ENCODE measurements at places on chromosomes 2 and 18.

GRCh38 chr2:172701250-172701649 is 34.4 kb upstream of the RAPGEF4 start:
- DNase-seq: no peak
- H3K27me3 ChIP-seq: no peaks in the 10 kb centered on the region
- H3K27ac ChIP-seq: no peak overlapping the region

DNA sequence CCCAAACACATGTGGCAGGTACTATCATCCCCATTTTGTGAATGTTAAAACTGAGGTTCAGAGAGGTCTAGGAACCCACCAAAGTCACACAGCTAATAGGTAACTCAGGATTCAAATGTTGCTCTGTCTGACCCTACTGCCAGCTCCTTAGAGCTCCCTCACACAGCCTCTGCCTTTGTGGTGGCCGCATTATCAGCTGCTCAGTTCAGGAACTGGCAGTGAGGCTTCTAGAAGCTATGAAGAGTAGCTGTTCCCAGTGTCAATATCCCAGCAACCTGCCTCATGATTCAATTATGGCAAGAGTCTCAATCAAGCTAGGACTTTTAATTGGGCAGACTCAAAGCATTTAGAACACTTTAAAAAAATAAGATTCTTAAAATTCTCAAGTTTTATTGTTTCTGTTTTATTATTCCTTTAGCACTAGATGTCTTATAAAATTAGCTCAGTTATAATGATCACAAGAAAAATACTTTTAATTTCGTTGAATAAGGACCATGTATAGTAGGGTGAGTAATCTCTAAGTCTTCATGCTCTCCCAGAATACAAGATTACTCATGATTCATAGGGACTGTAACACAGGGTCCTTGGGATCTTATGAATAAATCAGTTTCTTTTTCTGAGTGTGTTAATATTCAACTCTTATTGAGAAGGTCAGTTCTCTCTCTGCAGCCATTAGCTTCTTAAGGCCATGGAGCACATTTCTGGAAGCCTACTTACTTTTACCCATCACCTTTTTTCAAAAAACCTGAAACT is 342.7 kb downstream of the RND3 start:
- no peak overlapping the region for H3K4me3 ChIP-seq
- H3K4me1 ChIP-seq: no peaks in the 10 kb centered on the region
- H3K27ac ChIP-seq: no peak overlapping the region

DNA sequence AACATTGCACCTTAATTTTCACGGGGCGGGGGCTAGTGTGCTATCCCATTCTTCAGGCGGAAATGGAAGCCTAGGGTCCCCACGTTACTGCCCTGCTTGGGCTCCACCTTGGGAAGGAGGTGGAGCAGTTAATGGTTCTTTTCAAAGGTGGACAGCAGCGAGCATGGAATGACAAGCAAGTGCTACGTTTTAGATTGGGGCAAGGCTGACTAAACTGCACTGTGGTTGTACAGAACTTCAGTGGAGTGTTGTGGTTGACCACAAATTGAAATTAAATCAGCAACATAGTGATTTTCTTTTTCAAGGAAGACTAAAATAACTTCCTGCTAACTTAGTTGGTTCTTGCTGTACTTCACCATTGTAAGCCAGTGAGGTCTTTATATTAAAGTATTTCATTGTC is 47.0 kb downstream of the CHRNA1 start:
- DNase-seq: no peak
- H3K27me3 ChIP-seq: no peaks in the 10 kb centered on the region
- no peaks in the 10 kb centered on the region for H3K36me3 ChIP-seq
- no peak overlapping the region for H3K27ac ChIP-seq

DNA sequence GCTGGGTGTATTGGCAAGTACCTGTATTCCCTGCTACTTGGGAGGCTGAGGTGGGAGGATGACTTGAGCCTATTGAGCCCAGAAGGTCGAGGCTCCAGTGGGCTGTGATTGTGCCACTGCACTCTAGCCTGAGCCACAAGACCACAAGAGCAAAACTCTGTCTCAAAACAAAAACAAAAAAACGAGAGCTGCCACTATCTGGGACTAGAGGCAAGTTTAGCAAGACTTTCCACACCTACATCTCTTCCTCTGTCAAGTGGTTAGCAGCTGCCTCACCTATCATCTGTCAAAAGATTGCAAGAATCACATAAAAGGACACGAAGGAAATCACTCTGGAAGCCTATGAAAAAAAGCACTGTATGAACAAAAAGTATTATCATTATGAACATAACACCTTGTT is 55.2 kb upstream of the RIOK3 start:
- DNase-seq: no peak
- no peaks in the 10 kb centered on the region for H3K27me3 ChIP-seq
- no peak overlapping the region for H3K27ac ChIP-seq
- H3K4me1 ChIP-seq: peaks cover 9% of the 10 kb centered on the region
- H3K36me3 ChIP-seq: no peaks in the 10 kb centered on the region

DNA sequence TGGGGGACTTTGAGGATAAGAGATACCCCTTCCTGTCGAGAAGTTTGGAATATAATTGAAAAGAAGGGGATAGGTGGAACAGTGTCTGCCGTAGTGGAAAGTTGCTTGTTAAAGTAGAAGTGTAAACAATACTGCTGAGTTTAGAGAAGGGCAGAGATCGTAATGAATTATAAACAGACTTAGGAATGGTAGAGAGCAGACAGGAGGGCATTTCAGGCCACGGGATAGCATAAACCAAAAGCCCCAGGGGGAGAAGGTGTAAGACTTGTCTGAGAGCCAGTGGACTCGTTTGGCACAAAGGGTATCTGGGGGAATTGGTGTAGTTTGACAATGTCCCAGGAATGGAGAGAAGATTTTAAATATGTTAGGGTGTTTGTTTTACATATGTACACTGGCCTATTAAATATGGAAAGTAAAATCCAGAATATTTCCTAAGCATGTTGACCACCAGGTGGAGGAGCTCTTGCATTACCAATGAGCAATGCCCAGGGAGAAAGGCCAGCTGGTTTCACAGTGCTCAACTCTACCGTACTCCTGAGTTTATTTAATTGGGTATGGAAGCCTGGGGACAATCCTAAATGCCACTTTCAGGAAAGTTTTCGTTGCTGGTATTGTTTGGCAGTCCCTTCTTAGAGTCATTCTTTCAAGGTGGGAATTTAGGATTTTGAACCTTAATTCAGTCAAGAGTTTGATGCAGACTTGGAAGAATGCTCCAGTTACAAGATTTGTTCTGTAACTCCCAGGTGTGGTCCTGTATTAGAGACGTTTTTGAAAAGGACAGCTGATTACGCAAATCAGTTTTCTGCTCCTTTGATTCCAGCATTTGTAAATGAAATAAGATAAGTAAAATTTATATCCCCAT is 7.5 kb downstream of the COPS8 start:
- no peaks in the 10 kb centered on the region for H3K27me3 ChIP-seq
- no peak overlapping the region for H3K4me3 ChIP-seq
- H3K36me3 ChIP-seq: peaks cover 24% of the 10 kb centered on the region

DNA sequence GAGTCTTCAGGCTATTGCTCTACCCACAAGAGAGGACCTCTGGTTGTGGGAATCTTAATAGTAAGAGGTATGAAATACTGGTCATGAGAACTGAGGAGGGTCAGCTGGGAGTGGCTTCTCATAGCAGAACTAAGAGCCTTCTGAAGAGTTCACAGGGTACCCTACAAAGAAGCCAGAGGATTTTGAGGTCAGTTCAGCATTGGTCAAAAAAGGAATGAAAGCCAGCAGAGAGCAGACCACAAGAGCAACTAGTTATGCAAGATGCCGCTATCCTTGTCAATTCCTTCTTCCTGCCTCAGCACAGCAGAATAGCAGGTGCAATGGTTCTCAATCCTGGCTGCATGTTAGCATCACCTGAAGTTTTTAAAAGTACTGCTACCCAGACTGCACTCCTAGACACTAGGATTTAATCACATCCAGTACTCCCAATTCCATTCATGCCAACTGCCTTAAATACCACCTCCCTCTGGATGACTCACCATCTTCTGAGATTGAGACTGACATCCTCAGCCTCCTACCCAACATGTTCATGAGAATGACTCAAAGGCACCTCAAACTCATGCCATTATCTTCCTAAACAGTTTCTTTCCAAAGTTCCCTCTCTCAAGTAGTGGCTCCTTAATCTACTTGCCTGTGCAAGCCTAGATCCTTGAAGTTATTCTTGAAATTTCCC is 81.0 kb upstream of the RBMS1 start:
- no peak overlapping the region for H3K4me3 ChIP-seq
- no peak for DNase-seq
- no peaks in the 10 kb centered on the region for H3K4me1 ChIP-seq
- H3K27ac ChIP-seq: no peak overlapping the region
- no peaks in the 10 kb centered on the region for H3K36me3 ChIP-seq

- DNase-seq: no peak
- H3K27ac ChIP-seq: no peak overlapping the region
- no peaks in the 10 kb centered on the region for H3K4me1 ChIP-seq
- peaks cover 9% of the 10 kb centered on the region for H3K27me3 ChIP-seq
- H3K36me3 ChIP-seq: no peaks in the 10 kb centered on the region
Measured at GRCh38 chr2:216793386-216793785, 66.5 kb downstream of the TNP1 start.

DNA sequence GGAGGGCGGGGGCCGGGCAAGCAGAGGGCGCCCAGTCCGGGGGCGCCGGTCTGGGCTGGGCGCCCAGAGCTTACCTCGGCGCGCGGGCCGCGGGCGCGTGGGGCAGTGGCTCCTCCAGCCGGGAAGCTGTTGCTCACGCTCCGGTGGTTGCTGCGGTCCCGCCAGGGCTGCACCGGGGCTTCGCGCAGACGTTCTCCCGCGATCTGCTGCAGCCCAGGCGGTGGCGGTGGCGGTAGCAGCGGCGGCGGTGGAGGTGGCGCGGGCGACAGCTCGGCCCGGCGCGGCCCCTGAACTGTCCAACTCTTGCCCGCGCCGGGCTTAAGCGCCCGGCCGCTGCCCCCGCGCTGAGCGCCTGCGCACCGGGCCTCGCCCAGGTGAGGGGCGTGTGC is 391 bp downstream of the ZNF385B start:
- DNase-seq: no peak
- H3K36me3 ChIP-seq: no peaks in the 10 kb centered on the region
- H3K4me3 ChIP-seq: peak overlapping the region; percentile 66

- no peaks in the 10 kb centered on the region for H3K36me3 ChIP-seq
- H3K27ac ChIP-seq: no peak overlapping the region
- H3K27me3 ChIP-seq: no peaks in the 10 kb centered on the region
- no peaks in the 10 kb centered on the region for H3K4me1 ChIP-seq
- H3K4me3 ChIP-seq: no peak overlapping the region
- DNase-seq: no peak
Measured at GRCh38 chr2:241051578-241052487, 50.3 kb downstream of the MTERF4 start.

DNA sequence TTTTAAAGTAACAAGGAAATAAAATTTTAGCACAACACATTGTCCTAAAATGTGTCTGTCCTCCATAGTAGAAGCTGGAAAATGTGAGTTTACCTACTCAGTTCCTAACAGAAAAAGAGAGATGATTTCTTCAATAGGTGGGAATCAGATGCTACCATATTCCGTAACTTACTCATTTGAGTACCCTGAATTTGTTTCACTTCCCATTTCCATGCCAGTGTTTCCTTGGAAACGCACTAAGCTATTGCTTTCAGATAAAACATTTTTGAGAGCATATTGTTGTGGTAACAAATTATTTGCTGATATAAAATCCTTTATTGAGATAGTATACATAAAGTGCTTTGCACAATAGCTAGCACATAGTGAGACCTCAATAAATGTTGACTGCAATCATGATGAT is 137.5 kb upstream of the BARD1 start:
- no peaks in the 10 kb centered on the region for H3K27me3 ChIP-seq
- H3K4me1 ChIP-seq: no peaks in the 10 kb centered on the region
- no peak overlapping the region for H3K4me3 ChIP-seq
- DNase-seq: no peak
- no peaks in the 10 kb centered on the region for H3K36me3 ChIP-seq
- H3K27ac ChIP-seq: no peak overlapping the region

DNA sequence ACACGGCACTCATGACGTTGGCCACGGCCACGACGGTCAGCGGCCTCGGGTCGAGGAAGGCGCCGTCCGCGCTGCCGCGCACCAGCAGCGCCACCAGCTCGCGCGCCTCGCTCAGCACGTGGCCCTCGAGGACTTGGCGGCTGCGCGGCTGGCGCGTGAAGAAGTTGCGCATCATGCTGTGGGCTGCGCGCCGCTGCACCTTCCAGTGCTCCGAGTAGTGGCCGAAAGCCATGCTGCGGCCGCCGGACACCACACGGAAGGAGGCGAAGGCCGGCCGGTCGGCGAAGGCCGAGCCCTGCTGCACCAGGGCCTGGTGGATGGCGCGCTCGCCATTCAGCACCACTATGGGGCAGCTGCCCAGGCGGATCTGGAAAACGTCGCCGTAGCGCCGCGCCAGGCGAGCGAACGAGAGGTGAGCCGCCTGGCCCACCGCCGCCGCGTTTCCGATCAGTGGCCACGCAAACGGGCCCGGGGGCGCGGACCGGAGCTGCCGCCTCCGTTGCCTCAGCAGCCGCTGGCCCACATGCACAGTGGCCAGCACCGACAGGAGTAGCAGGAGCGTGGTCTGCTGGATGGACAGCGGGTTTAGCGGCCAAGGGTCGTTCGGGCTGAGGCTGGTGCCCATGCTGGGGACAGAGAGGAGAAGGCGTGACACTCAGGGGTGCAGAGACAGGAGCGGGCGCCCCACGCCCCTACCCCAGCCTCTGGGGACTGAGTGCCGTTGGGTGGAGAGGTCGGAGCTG is 1.0 kb downstream of the CYP1B1 start:
- no peaks in the 10 kb centered on the region for H3K27me3 ChIP-seq
- H3K36me3 ChIP-seq: no peaks in the 10 kb centered on the region
- no peak overlapping the region for H3K27ac ChIP-seq

DNA sequence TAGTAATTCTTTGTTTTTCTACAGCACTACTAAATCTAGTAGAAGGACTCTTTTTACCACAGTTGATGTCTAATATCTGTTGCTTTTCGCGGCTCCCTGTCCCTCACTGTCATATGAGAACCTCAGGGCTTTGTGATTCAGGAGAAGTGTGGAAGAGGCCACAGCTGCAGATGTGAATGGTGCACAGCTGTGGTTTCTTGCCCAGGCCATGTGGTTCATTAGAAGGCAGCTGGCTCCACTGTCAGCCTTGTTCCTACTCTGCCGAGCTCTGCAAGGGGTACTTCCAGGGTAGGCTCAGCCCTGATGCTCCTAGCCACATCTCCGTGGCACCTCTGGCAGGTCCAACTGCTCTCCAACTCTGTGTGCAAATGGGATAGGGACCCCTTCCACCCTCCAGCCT is 83.9 kb downstream of the APOB start:
- H3K4me1 ChIP-seq: no peaks in the 10 kb centered on the region
- H3K27ac ChIP-seq: no peak overlapping the region
- no peak overlapping the region for H3K4me3 ChIP-seq
- no peak for DNase-seq
- no peaks in the 10 kb centered on the region for H3K36me3 ChIP-seq
